ENCODE measurements at places on chromosomes 12 and 14.
A peak's percentile ranks its signal among the peaks of the same experiment; 100 is the strongest.

GRCh38 chr14:103002578-103003350, 54.6 kb downstream of the CDC42BPB start:
- DNase-seq = no peak

GRCh38 chr12:97960741-97961608, 498.4 kb downstream of the RMST start:
- peak; percentile 12 for DNase-seq

- DNase-seq = no peak
Measured at GRCh38 chr14:79740066-79740601, 471.2 kb downstream of the DIO2 start.

DNA sequence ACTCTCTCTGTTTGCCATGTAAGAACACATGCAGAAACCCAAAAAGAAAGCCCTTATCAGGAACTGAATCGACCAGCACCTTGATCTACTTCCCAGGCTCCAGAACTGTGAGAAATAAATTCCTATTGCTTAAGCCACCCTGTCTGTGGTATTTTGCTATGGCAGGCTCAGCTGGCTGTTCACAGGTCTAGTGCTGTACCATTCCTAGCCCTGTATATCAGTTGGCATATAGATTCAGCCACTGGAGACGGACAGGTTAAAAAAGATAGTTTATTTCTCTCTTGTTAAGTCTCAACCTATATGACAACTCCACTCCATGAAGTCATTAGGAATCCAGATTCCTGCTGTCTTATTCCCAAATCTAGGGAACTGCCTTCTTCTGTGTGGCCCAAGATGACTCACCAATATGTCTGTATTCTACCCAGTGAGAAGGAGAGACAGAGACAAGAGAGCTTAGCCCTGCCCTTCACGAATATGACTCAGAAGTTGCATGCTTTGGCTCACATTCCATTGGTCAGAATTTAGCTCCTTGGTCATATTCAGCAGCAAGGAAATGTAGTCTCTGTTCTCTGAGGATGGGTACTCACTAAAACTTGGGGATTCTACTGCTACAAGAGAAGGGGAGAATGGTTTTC, 57.0 kb downstream of the PLEKHG7 start:
- DNase-seq = no peak

- DNase-seq = no peak
Measured at GRCh38 chr12:65603438-65604351, 220.6 kb upstream of the HMGA2 start.

DNA sequence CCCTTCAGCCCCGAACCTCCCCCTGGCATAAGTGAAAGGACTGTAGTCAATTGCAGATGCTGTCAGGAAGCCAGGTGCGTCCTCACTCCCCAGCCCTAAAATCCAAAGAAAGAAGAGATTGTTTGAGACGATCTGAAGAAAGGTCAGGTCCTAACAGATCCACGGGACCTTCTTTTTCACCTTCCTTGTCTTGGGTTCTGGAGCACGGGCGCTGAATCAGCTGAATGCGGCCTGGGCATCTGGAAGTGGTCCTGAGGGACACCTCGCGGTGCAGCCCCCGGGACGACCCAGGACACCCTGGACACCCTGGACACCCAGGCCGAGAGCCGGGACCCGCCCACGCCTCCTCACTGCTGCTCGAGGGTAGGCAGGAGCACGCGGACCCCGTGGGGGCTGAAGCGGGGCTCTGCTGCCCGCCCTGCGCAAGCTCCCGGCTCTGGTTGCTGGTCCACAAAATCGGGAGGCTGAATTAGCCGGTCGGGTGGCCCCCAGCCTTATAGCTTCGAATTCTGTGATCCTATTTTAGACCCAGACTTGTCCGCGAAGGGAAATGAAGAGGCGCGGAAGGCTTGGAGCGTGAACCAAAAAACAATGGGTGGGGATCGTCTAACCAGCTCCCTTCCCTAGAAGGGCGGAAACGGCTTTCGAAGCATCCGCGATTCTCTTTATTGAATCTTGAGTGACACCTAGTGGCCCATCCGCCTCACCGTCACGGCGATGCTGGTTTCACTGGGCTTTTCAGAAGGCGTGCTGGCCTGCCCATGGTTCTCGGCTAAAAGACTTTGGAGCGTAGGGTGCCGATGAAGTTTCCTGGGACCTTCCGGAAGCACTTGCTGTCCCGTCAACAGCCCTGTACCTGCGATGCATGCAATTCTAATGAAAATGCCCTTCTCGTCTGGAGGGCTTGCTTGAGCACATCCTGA, 46.4 kb upstream of the PLXNC1 start:
- peak; percentile 88 for DNase-seq

All from CD4-positive, alpha-beta T cell treated with Interleukin-12 subunit alpha and Interleukin-12 subunit beta, for 1 hour (primary cell).